Hypothalamus (tissue), 51 donors: ENCODE measurements at places on chromosomes 3 and 15.

DNA sequence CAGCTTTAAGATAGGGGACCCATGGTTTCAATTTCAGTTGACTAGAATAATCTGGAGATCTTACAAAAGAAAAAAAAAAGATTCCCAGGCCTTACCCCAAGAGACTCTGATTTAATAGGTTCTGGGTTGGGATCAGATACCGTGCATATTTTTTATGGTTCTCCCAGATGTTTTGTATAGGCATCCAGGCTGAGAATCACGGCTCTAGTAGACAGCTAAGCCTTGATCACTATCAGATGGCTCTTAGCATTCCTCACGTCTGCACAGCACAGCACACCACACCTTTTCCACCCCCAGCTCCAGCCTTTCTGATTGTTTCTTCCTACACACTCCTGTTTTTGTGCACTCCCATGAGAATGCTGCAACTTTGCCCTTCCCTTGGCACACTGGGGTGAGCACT lies 40.8 kb downstream of the TMEM45A start:
- DNase-seq = no peak

GRCh38 chr3:152054315-152054714 lies 180.9 kb downstream of the SUCNR1 start:
- no peak for DNase-seq

DNA sequence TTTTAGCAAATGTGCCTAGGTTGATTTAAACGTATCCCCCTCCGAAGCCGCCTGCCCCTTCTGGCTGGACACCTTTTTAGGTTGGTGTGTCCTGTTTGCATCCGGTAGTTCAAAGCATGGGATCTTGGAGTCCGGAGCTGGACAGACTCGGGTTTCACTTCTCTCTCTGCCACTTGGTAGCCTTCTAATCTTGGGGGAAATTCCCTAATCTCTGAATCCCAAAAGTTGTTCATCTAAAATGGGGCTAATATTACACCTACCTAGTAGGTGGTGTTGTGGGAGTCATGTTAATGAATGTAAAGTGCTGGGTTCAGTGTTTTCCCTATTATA lies 760 bp downstream of the FANCI start:
- DNase-seq = no peak

- DNase-seq = no peak
These were observed 1460.3 kb upstream of the CADM2 start for GRCh38 chr3:83498361-83499016.

GRCh38 chr15:29842290-29842689 lies 20.0 kb upstream of the TJP1 start:
- DNase-seq = no peak

GRCh38 chr3:52983336-52983807 lies 62.5 kb downstream of the SFMBT1 start:
- DNase-seq = no peak

DNA sequence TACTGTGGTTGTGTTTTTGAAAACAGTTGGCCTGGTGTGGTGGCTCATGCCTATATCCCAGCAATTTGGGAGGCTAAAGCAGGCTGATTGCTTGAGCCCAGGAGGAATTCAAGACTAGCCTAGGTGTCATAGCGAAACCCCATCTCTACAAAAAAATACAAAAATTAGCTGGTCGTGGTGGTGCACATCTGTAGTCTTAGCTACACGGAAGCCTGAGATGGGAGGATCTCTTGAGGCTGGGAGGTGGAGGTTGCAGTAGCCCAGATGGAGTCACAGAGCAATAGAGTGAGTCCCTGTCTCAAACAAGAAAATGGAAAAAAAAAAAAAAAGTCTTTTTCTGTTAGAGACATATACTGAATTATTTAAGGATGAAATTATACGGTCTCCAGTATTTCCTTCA lies 14.7 kb upstream of the LRRFIP2 start:
- DNase-seq = no peak
